ENCODE measurements at places on chromosomes 7 and 10. TPM values are rescaled to one million over a fixed set of nuclear protein-coding genes. Genes with fewer than 3 reads are reported as not detected.

TCTN3 gene
- total RNA-seq: 21.4 TPM

ARMC3 gene
- not detected for total RNA-seq

IGFBP3 gene
- 7.8 TPM for total RNA-seq

MINDY3 gene
- total RNA-seq: 26.3 TPM

AOAH gene
- total RNA-seq: 26.8 TPM

PAPOLB gene
- not detected for total RNA-seq

BEND7 gene
- not detected for total RNA-seq

MMD2 gene
- not detected for total RNA-seq

POLL gene
- 37.7 TPM for total RNA-seq

CDNF gene
- total RNA-seq: 1.0 TPM

TAS2R3 gene
- total RNA-seq: 2.9 TPM

GRCh38 chr7:41107938-41108448, 594.9 kb downstream of the INHBA start:
- H3K27ac ChIP-seq: no peak overlapping the region
- H3K36me3 ChIP-seq: no peaks in the 10 kb centered on the region
- H3K27me3 ChIP-seq: no peaks in the 10 kb centered on the region
- no peaks in the 10 kb centered on the region for H3K4me1 ChIP-seq
- DNase-seq: no peak

GRCh38 chr10:8060704-8061121, 6.2 kb downstream of the GATA3 start:
- H3K27ac ChIP-seq: peak overlapping the region; percentile 92
- DNase-seq: no peak
- peaks cover 71% of the 10 kb centered on the region for H3K36me3 ChIP-seq
- H3K4me3 ChIP-seq: peak overlapping the region; percentile 91
- no peaks in the 10 kb centered on the region for H3K27me3 ChIP-seq

DNA sequence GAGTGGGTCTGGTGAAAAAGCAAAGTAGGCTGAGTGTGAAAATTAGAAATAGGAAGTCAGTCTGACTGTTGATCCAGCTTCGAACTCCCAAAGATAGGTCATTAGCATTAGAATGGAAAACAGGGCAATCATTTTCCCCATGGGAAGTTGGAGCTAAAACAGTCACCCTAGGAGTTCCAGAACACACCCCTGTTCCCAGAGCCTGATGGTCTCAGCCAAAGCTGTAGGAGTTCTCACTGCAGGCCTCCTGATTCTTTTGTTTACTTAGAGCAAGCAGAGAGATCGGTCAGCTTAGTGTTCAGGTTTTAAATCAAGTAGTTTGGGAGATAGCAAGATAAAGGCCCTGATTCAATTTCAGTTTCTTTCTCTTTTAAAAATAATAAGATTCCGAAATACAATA, 28.8 kb upstream of the JCAD start:
- no peak overlapping the region for H3K4me3 ChIP-seq
- no peaks in the 10 kb centered on the region for H3K36me3 ChIP-seq
- H3K27ac ChIP-seq: no peak overlapping the region
- H3K4me1 ChIP-seq: peaks cover 1% of the 10 kb centered on the region
- DNase-seq: no peak

DNA sequence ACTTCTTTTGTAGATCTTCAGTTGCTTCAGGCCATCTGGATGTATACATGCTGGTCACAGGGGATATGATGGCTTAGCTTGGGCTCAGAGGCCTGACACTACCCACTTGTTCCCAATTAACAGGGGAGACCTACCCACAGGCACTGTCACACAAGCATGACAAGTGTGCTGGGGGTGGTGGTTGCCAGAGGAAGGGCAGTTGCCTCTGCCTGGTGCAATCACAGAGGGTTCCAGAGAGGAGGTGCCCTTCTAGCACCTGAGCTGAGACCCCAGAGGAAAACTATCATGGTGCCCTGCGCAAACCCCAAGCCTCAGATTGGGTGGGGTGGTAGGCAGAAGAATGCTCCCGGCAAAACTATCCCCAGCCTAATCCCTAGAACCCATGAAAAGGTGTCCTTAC, 65.6 kb upstream of the NANOS1 start:
- no peak for DNase-seq
- H3K4me1 ChIP-seq: peaks cover 1% of the 10 kb centered on the region
- H3K4me3 ChIP-seq: no peak overlapping the region
- H3K27ac ChIP-seq: no peak overlapping the region

DNA sequence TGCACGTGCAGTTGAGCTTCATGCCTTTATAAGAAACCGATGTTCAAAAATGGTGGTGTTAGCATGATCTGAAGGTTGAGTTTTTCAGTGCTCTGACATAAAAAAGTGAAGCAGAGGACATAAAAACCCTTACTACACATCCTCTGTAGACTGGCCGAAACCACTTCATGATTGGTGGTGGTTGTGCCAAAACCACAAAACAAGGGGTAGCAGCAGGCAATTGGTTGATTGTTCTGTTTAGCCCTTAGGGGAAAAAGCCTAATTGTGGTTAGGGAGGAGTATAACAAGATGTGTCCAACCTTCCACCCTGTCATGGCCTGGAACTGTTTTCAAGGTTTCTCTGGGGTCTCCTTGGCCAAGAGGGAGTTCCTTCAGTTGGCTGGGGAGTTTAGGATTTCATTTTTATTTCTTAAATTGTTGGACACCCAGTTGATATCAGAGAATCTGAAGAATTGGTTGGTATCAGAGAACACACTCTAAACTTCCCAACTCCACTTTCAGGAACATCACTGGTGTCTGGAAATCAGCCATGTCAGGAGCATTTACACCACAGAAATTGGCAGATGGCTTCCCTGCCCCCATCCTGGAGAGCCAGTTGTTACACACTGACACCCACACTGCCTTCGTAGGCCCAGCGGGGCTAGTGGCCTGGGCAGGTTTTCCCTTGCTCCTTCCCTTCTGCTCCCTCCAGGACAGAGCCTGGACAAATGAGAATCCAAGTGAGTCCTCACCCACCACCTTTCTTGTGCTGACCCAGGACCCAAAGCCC, 18.8 kb downstream of the MRPS24 start:
- H3K36me3 ChIP-seq: peaks cover 3% of the 10 kb centered on the region
- H3K27ac ChIP-seq: no peak overlapping the region
- DNase-seq: no peak
- peaks cover 6% of the 10 kb centered on the region for H3K4me1 ChIP-seq

- H3K27me3 ChIP-seq: peaks cover 3% of the 10 kb centered on the region
- H3K36me3 ChIP-seq: no peaks in the 10 kb centered on the region
- H3K4me1 ChIP-seq: peaks cover 3% of the 10 kb centered on the region
- DNase-seq: no peak
- H3K4me3 ChIP-seq: no peak overlapping the region
- H3K27ac ChIP-seq: no peak overlapping the region
These were observed 74.0 kb downstream of the ADCY1 start for GRCh38 chr7:45647967-45648670.

- no peak overlapping the region for H3K4me3 ChIP-seq
- no peak overlapping the region for H3K27ac ChIP-seq
- no peak for DNase-seq
- H3K27me3 ChIP-seq: no peaks in the 10 kb centered on the region
- H3K4me1 ChIP-seq: no peaks in the 10 kb centered on the region
These were observed 12.2 kb downstream of the GPR26 start for GRCh38 chr10:123678376-123678775.

GRCh38 chr10:62037166-62037831, 135.8 kb downstream of the ARID5B start:
- peaks cover 52% of the 10 kb centered on the region for H3K4me1 ChIP-seq
- no peak overlapping the region for H3K4me3 ChIP-seq
- no peak for DNase-seq

DNA sequence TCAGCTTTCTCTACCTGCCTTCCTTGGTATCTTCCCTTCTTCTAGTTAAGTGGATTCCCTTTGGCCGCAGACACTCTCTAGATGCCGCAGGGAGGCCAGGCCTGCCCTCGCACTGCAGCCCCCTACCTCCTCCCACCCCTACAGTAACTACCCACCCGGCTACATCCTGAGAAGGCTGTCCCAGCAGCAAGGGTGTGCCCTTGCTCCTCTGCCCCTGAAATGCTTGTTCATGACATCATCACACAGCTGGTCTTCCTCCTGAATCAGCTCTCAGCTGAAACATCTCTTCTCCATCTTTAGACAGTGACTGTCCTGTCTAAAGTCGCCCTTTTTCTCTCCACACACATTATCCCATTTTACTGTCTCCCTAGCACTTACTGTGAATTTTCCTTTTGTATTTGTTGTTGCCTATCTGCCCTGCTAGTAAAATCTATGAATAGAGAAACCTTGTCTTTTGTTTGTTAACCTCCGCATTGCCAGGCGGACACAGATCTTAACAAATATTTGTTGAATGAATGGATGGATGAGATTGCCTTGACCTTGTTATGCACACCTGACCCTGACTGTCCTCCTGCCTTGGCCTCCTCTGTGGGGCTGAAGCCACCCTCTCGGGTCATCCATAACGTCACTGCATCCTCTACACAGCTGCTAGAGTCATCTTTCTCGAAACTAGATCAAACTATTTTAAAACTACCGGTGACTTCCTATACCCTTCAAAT, 108.9 kb upstream of the GATA3 start:
- no peak overlapping the region for H3K4me3 ChIP-seq
- no peak for DNase-seq
- no peaks in the 10 kb centered on the region for H3K27me3 ChIP-seq
- no peak overlapping the region for H3K27ac ChIP-seq

DNA sequence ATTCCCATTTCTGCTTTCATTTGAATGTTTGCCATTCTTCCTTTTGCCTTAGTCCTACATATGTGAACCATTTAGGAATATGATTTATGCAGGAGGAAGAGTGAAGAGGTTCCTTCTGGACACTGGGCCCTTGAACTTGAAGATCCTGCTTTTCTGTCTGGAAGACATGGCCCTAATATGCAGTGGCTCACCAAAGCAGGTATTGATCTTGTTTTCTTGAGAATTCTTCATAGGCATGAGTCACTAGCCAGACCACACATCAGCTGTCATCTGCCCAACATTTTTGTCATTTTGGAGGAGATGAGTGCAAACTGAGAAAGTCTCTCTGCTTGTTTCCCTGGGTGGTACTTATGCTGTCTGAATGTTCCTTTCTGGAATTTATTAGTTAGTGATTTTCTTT, 382.6 kb downstream of the LRMDA start:
- H3K36me3 ChIP-seq: no peaks in the 10 kb centered on the region
- H3K4me1 ChIP-seq: no peaks in the 10 kb centered on the region
- peaks cover 3% of the 10 kb centered on the region for H3K27me3 ChIP-seq
- H3K4me3 ChIP-seq: no peak overlapping the region
- DNase-seq: no peak

GRCh38 chr7:68394131-68394530, 1204.1 kb upstream of the AUTS2 start:
- no peaks in the 10 kb centered on the region for H3K27me3 ChIP-seq
- H3K27ac ChIP-seq: no peak overlapping the region
- no peaks in the 10 kb centered on the region for H3K4me1 ChIP-seq
- H3K36me3 ChIP-seq: no peaks in the 10 kb centered on the region

GRCh38 chr7:130400120-130400572, 19.9 kb downstream of the CPA1 start:
- H3K4me3 ChIP-seq: no peak overlapping the region
- no peak overlapping the region for H3K27ac ChIP-seq
- no peaks in the 10 kb centered on the region for H3K27me3 ChIP-seq
- no peak for DNase-seq
- H3K36me3 ChIP-seq: peaks cover 62% of the 10 kb centered on the region

DNA sequence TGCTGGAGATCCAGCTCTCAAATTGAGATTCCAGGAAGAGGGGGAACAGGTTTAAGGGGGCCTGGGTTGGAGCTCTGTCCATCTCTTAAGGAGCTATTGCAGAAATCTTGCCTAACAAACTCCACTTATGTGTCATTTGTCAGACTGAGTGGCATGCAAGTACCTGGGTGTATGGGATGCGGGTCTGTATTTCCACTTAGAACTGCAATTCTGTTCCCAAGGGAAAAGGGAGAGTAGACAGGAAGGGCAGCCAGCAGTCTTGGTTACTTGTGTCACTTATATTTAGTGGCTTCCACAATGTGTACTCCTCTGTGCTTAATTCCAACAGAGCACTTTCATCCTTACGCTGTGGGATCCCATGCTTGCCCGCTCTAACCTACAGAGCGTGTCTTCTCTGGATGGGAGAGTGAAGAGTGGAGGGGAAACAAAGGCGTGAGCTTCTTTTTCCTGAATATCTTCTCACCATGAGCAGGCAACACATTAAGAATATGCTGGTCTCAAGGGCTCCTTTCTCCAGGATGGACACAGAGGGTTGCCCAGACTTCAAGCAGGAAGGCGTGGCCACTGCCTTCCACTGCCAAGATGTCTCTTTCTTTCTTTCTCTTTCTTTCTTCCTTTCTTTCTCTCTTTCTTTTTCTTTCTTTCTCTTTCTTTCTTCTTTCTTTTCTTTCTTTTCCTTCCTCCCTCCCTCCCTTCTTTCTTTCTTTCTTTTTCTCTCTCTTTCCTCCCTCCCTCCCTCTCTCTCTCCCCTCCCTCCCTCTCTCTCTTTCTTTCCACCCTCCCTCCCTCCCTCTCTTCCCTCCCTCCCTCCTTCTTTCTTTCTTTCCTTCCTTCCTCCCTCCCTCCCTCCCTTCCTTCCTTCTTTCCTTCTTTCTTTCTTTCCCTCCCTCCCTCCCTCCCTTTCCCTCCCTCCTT, 153.8 kb upstream of the TNS3 start:
- H3K4me1 ChIP-seq: no peaks in the 10 kb centered on the region
- H3K27ac ChIP-seq: no peak overlapping the region
- no peaks in the 10 kb centered on the region for H3K36me3 ChIP-seq
- no peak for DNase-seq

GRCh38 chr7:149060156-149060555, 30.4 kb downstream of the ZNF786 start:
- H3K4me3 ChIP-seq: no peak overlapping the region
- H3K4me1 ChIP-seq: peaks cover 5% of the 10 kb centered on the region
- no peak overlapping the region for H3K27ac ChIP-seq
- H3K27me3 ChIP-seq: no peaks in the 10 kb centered on the region
- no peaks in the 10 kb centered on the region for H3K36me3 ChIP-seq

DNA sequence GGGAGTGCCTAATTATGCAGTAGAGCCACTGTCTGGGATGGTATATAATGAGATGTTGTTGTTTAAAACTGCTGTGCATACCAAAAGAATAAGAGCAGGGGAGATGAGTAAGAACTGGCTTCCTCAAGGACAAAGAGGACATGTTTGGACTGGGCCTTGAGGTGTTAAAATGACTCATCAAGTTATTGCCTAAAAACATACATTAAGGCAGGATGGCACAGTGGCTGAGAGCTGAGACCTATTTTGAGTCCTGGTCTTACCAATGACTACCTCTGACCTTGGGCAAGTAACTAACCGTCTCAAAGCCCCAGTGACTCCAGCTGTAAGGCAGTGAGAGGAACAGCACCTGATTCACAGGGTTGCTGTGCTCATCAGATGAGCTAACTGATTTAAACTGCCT, 71.1 kb downstream of the CFAP58 start:
- no peak overlapping the region for H3K27ac ChIP-seq
- H3K4me3 ChIP-seq: no peak overlapping the region
- no peaks in the 10 kb centered on the region for H3K4me1 ChIP-seq
- H3K27me3 ChIP-seq: no peaks in the 10 kb centered on the region

All from activated naive CD8-positive, alpha-beta T cell treated with anti-CD3 and anti-CD28 coated beads, Interleukin-2, amount 10 ng/mL, durations not matched to agents 7 days and 5 days (primary cell).